ENCODE measurements at places on chromosomes 1 and 21.

DNA sequence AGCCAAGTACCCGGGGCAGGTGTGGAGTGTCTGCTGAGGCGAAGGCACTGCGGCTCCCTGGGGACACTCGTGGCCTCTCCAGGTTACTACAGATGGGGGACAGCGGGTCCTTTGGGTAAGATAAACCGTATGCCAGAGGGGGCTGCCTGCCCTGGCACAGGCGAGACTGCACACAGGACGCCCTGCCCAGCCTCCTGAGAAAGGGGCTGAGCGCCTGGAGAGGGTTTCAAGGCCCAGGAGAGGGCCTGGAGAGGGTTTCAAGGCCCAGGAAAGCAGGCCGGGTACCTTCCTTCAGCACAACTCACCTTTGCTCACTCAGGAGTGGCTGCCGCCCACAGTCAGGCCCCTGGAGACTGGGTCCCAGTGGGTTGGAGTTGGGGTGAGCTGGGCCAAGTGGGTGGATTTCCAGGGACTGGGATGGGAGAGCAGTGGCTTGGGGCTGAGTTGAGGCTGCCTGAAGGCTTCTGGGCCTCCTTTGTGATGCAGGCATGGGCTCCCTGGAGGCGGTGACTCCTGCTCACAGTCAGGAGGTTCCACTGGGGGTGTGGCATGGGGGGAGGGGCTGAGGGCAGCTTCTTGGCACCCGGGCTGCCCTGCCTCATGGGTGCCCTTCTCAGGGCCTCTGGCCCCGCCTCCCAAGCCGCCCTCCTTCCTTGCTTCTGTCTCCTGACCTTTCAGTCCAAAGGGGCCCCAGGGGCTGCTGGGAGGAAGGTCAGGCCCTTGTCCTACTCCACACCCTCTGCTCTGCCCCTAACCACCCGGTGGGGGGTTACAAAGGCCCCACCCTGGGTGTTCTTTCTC, at the start of gene MMEL1:
MMEL1 (minus strand) TSS at position 456 of the 801 bp plus-strand sequence. CDS start 3,532 bp downstream, outside the sequence.
- DNase-seq, result no peak

DNA sequence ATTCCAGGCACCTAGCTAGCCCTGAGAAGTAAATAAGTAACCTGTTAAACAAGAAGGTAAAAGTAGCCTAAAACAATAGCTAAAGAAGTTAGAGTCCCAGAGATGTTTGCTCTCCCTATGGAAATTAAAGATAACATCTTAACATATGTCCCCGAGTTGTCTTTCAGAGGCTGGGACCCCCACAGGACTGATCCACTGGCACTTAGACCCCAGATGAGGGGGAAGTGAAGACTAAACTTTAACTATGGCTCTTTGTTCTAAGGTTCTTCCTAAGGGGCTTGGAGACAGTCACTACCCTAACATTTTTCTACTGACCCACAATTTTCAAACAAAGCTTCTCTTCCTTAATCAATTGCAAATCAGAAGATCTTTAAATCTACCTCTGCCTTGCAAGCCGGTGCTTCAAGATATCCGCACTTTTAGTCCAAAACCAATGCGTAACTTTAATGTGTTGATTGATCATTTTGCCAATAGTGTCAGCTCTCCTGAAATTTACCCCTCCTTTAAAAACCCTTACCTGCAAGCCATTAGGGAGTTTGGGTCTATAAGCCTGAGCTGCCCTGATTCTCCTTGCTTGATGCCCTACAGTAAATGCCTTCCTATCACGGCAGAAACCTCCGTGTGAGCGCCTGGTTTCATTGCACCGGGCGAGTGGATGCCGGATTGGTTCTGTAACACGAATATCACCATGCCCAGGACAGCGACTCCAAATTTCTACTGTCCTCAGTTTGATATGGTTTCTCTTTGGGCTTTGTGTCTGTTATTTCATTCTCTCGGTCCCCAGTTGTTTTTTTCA, 404.4 kb downstream of the SIPA1L2 start:
- no peak for DNase-seq

DNA sequence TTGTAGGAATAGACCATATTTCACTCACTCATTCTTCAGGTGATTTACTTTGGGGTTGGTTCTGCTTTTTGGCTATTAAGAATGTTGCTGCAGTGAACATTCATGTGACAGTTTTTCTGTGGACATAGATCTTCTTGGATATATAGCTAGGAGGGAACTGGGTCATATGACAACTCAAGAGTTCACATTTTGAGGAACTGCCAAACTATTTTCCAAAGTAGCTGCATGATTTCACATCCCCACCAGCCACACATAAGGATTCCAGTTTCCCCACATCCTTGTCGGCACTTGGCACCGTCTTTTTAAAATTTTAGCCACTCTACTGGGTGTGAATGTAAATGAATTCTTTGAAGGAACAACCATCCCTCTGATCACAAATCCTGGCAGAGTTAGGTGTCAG, 126.0 kb downstream of the PRDM2 start:
- DNase-seq, result no peak

- no peak for DNase-seq
These were observed 62.2 kb downstream of the CAPZB start for GRCh38 chr1:19423130-19423529.

GRCh38 chr21:24897883-24898282, 709.4 kb downstream of the MRPL39 start:
- DNase-seq, result no peak

DNA sequence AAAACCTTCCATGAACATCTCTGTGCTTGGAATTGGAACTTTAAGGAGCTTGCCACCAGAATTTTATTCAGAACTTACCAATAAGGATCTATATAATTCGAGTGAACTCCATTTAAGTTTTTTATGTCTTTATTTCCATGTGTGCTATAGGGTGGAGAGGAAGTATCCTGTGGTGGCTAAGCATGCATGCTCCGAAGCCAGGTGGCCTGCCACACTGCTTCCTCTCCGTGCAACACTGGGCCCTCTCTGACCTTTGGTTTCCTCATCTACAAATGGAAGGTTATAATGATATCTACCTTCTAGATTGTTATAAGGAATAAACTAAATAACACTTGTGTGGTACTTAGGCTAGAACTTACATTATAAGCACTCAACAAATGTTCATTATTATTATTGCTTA, 382.1 kb downstream of the PTPRC start:
- no peak for DNase-seq

DNA sequence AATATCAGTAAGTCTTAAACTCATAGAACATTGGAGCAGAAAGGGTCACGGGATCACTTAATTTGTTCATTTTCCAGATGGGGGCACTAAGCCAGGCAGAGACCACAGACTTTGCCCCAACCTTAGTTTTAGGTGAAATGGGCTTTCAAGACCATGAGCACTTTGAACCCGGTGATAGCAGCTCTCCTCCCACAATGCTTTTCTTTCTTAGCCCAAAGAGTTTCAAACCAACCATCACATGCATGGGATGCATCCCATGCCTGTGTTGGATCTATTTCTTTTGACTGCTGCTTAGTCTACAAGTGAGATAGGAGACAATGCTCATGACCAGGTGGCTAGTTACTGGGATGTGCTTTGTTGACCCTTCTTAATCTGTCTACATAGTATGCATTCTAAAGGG, 240.6 kb downstream of the NUF2 start:
- DNase-seq, result no peak

DNA sequence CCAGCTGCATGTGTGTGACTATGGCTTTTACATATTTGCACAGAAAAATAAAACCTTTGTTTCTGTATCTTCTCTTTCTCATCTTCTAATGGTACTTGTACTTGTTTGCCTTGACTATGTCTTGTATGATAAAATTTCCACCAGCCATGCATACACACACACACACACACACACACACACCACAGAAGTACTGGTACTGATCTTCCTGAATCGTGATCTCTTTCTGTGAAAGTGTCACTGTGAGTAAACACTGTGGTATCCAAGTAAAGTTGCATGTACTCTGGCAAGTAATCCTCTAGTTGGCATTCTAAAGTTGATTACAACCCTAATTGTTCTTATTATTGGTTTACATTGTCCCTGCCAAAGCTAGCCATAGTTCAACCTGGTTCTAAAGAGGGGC, 176.7 kb downstream of the CRB1 start:
- no peak for DNase-seq

- DNase-seq, result no peak
These were observed 857.4 kb downstream of the USP25 start for GRCh38 chr21:16587141-16587581.

GRCh38 chr1:31687601-31688000, 16.2 kb downstream of the COL16A1 start:
- no peak for DNase-seq

DNA sequence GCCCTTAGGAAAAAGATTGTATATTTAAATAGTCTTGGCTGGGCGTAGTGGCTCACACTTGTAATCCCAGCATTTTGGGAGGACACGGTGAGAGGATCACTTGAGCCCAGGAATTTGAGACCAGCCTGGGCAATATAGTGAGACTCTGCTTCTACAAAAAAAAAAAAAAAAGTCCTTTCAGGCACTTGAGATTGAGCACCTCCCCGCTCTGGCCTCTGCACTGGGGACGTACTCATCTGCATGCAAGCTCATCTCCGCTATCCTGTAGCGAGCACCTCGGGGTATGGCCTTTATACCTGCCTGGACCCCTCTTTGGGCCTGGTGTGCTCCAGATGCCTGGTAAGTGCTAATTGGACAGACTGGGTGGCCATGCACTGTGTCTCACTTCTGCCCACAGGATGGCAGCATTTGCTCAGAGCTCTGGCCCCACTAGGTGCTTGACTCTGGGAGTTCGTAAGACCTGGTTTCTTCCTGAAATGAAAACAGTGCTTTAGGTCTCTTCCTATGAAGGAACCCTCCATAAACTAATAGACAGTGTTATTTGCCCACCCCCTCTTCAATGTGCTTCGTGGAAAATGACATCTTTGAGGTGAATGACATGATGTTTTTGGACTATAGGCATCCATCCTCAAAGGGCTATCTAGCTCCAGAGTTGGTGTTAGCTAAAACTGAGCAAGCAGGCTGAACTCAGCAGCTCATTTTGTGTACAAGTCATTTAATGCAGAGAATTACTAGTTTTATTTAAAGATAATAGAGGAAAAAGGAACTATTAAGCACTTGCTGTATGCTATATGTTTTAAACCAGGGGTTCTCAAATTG, 61.7 kb upstream of the ADAR start:
- DNase-seq, result peak; percentile 25

DNA sequence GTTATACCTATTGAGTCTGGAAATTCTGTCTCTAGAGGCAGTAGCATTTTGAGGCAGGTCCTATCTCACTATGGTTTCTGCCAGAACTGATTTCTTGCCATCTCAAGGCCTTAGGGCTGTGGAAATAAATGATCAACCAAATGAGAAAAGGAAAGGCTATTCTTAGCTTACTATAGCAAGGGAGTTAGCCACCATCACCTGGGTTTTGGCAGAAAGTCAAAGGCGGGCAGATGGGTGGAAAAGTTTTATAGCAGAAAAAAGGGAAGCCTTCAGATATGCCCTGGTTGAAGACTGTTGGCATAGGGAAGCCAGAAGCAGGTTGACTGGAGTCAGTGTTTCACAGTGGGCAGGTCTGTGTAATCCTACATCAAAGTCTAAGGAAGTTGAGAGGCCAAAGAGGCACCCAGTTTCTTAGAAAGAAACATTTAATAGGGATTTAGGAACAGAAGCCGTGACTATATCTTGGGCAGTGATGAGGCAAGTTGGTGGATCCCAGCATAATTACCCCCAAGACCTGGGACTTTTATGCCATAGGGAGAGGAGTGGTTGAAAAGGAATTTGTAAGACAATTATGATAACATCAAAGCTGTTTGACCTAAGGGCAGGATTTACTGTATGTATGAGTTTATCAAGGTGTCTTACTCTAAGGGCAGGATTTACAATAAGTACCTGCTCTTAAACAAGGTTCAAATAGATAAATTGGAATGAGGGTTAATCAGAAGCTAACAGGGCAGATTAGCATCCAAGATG, 29.7 kb downstream of the CTH start:
- no peak for DNase-seq

- no peak for DNase-seq
These were observed 93.5 kb downstream of the IER5 start for GRCh38 chr1:181181792-181182585.

GRCh38 chr21:14744368-14744767, 198.3 kb upstream of the SAMSN1 start:
- DNase-seq, result no peak

GRCh38 chr1:229752679-229753078, 126.6 kb downstream of the URB2 start:
- DNase-seq, result no peak

- no peak for DNase-seq
These were observed 13.9 kb downstream of the SSR2 start for GRCh38 chr1:156006666-156007376.

- DNase-seq, result no peak
These were observed 220.4 kb downstream of the RHOU start for GRCh38 chr1:228955691-228956090.

DNA sequence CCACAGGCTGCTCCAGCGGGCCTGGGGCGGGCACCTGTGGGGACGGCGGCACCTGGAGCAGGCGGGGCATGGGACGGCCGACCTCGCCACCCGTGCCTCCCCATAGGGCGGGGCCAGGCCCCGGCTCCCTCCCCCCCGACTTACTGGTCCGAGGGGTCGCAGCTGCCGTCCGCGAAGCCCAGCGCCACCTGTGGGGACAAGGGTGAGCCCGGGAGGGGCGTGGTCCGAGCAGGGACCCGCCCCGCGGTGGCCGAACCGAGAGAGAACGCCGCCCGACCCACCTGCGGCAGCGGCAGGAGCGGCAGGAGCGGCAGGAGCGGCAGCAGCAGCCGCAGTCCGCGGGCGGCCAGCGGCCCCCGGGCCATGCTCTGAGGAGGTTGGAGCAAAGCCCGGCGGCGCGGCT, at the start of gene TMEM52:
TMEM52 (minus strand) TSS at position 379 of the 403 bp plus-strand sequence; CDS start at position 365, 14 bp downstream.
- DNase-seq, result no peak

GRCh38 chr1:89994231-89994804, 592 bp upstream of the ZNF326 start:
- DNase-seq, result no peak

GRCh38 chr1:180217006-180217405, 13.1 kb upstream of the LHX4 start:
- DNase-seq, result no peak

- DNase-seq, result no peak
These were observed 8.6 kb upstream of the LRRC8B start for GRCh38 chr1:89516055-89516454.

DNA sequence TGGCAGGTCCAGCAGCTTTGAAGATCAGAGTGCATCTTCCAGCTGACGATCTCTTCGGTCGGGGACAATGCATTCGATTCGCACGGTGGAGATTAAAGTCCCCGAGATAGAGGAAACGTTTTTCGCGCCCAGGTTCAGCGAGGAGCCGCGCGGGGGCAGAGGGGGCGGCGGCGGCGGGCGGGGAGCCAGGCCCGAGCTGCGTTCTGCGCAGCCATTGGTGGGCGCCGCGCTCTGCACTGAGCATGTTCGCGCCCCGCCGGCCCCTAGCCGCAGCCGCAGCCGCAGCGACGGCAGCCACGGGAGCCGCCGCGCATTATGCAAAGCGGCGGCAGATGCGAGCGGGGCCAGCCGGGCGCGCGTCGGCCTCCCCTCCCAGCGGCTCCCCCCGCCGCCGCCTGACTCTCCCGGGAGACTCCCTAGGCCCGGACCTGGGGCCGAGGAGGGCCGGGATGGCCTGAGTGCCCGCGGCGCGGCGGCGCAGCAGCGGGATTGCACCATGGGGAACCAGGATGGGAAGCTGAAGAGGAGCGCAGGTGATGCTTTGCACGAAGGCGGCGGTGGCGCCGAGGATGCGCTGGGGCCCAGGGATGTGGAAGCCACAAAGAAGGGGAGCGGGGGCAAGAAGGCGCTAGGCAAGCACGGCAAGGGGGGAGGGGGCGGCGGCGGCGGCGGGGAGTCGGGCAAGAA, at the start of gene FMN2:
FMN2 (plus strand) TSS at position 270 of the 687 bp plus-strand sequence; CDS start at position 497, 227 bp downstream.
- DNase-seq, result no peak

- no peak for DNase-seq
These were observed 153.3 kb upstream of the SGIP1 start for GRCh38 chr1:66380452-66381212.

Measured in omental fat pad (tissue), 4 donors.